ENCODE measurements at places on chromosomes 7 and 10.

DNA sequence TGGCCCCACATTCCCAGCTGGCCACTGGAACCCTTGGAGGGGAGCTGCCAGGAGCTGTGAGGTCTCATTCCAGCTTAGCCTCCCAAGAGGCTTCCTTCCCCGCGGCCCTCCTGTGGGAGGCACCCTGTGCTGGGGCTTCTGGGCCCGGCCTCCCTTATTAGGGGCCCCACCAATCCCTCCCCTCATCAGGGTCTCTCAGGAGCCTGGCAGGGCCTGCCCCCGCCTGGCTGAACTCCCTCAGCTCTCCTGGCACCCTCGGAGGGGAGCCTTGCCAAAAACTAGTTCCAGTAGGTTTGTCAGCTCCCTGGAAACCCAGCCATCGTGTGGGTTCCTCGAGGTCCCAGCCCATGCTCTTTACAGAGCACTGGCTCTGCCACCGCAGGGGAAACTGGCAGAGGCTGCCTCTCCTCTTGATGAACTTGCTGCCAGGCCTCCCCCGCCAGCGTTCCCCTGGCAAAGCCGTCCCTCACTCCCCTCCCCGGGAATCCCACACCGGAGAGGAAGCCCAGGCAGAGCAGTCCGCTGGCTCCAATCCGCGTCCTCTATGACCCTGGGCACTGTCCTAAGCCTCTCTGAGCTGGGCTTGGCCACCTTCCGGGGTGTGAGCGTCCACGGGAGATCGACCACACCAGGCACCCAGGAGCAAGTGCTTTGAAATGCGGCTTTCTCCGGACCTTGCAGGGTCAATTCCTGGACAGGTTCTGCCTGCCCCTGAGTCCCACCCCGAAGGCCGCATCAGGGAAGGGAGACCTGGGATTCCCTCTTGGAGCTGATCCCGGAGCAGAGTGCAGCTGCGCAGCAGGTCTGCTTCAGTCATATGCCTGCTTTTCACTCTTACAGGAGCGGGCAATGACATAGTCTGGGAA, 139.8 kb downstream of the ARHGAP22 start:
- DNase-seq, result peak; percentile 81

GRCh38 chr10:96833220-96834001, 1.3 kb downstream of the LCOR start:
- DNase-seq, result peak; percentile 24

- no peak for DNase-seq
Observed at GRCh38 chr10:2079603-2080078, 342.3 kb upstream of the ADARB2 start.

DNA sequence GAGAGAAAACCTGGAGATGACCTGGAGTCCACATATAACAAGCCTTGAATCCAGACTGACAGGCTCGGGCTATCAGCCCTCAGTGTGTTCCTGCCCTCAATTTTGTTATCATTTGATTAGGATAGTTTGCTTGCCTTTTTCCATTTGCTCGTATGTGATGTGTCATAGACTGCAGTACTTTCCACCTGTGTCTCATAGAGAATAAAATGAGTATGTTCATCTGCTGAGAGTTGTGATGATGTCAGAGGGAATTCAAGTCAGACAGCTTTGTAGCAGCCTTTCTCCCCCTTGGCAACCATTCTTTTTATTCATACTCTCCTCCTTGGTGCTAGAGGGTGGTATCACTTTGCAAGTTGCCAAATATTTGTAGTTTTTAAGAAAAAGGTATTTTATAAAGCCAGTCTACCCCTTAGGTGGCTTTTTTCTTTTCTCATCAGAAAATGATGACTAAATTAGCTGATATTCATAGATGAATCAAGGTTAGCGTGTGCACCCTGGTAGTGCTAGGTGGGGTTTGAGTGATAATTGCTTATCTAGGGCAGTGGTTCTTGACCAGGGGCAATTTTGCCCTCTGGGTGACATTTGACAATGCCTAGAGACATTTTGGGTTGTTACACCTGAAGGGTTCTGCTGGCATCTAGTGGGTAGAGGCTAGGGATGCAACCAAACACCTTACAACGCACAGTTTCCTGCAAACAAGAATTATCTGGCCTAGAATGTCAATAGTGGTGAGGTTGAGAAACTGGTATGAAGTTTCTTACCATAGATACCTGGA, 5.4 kb downstream of the SGPL1 start:
- no peak for DNase-seq

- DNase-seq, result no peak
Observed at GRCh38 chr7:97118306-97118917, 914 bp downstream of the SDHAF3 start.

- no peak for DNase-seq
Observed at GRCh38 chr7:48426966-48427555, 255.8 kb downstream of the ABCA13 start.

DNA sequence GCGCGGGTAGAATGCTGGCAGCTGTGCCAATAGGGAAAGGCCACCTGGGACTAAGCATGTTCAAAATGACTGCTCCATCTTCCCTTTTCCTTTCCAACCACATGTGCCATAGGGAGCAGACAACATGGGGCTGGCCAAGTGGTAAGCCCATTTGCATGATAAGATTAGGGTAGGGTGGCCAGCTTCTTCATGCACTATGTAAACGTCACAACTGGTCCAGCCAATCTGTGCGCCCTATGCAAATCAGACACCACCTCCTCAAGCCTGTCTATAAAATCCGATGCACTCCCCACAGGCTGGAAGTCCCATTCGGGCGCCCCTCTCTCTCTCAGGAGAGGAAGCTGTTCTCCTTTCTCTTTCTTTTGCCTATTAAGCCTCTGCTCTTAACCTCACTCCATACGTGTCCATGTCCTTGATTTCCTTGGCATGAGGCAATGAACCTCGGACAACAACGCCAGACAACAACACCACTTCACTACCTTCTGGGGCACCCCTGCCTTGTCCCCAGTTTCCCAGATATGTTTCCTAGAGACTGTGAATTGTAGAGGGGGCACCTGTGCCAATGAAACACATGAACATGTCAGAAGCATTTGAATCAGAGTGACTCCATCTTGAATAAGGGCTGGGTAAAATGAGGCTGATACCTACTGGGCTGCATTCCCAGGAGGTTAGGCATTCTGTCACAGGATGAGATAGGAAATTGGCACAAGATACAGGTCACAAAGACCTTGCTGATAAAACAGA, 19.1 kb upstream of the EXOC6 start:
- no peak for DNase-seq

GRCh38 chr7:150631084-150631826, 930 bp downstream of the GIMAP6 start:
- no peak for DNase-seq

- DNase-seq, result no peak
Observed at GRCh38 chr7:42198974-42199668, 37.9 kb downstream of the GLI3 start.

- no peak for DNase-seq
Observed at GRCh38 chr7:150378115-150378852, 846 bp upstream of the ZNF775 start.

GRCh38 chr7:115229401-115230105, 307.7 kb downstream of the MDFIC start:
- no peak for DNase-seq

- no peak for DNase-seq
Observed at GRCh38 chr7:4072161-4072925, 609.8 kb upstream of the FOXK1 start.

GRCh38 chr7:5533821-5534367, 110.3 kb upstream of the TNRC18 start:
- DNase-seq, result no peak

GRCh38 chr7:78055001-78055573, 256.5 kb downstream of the PHTF2 start:
- no peak for DNase-seq

GRCh38 chr7:30225863-30226613, 58.4 kb upstream of the ZNRF2 start:
- DNase-seq, result peak; percentile 54

DNA sequence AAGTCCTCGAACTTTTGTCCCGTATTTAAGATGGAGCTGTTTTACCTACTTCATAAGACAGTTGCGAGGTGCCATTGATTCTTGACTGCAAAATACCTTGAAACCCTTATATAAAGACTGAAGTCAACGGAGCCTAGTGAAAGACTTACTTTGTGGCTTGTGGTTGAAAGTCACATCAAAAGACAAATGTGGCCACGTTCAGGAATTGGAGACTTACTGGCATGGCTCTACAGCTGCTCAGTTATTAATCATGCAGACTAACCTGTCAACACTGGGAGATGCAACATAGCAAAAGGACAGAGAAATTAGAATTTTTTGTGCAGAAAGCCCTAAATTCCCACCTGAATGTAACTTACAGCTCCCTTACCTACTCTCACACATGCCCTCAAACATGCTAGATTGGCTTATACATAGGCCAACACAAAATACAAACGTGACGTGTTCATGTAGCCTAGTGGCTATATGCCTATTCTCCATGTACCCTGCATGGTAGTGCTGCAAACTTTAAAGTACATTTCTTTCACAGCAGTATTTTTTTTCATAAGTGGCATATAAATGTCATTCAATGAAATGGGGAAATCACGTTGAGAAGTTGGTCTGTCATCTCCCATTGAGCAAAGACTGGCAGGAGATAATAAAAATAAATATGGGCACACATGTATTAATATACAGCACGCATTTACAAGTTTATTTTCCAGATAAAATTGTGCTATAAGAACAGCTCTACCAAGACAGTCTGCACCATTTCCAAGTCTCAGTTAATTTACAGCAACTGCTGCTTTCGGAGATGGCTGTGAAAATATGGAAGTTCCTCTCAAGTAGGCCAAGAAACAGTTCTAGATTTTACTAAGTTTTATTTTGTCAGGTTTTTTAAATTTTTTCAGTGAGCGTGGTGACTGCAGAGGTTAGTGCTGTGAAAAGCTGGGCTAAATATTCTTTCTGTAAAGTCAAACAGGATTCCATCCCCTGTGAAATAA, 170.4 kb upstream of the C7orf33 start:
- DNase-seq, result no peak

DNA sequence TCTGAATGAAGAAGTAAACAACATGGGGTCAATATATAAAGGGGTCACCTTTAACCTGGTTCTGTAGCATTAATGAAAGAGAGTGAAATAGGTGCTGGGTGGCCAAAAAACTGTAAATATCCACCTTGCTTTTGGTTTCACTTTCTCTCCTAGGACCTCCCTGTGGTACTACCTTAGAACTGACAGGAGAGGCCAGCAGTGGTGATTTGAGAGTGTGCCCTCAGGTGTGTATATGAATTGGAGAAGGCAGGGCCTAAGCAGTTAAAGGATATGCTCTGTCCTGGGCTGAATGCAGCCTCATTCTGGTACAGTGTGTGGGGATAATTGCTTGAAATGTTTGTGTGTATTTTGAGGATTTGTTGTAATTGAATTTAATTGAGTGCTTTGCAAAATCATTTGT, 62.0 kb downstream of the BBS9 start:
- DNase-seq, result no peak

GRCh38 chr7:3957472-3958108, 656.5 kb downstream of the SDK1 start:
- DNase-seq, result no peak

GRCh38 chr10:43808136-43808535, 159.5 kb upstream of the ZNF32 start:
- no peak for DNase-seq

DNA sequence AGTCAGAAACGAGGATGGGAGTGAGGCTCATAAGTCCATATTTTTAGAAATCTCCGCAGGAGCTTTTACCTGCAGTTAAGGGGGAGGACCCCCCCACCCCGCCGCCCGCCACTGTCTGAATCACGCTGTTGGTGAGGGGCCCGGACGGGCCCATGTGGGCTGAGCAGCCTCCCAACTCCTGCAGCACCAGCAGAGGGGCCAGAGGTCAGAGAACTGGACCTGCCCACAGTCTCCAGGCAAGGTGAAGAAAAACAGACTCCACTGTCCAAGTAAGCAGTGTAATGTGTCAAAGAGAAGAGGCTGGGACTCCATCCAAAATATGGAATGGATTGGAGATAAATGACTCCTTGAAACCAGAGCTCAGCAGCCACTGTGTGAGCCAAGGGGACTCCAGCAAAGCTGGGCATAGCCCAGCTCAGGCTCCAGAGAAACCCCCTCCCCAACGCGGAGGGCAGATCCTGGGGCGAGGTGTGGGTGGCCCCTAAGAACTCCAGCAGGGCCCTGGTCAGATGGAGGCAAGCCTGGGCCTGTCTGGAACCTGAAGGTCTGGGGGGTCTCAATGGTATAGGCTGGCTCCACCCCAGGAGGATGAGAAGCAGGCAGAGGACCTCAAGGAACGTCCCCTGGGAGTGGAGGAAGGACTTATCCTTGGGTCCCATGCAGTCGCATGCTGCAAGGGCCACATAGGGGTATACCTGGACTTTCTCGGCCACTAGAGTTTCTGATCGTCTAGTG, 128.5 kb upstream of the TNS3 start:
- no peak for DNase-seq

- DNase-seq, result no peak
Observed at GRCh38 chr10:84179059-84179710, 5.6 kb downstream of the GPR15LG start.

DNA sequence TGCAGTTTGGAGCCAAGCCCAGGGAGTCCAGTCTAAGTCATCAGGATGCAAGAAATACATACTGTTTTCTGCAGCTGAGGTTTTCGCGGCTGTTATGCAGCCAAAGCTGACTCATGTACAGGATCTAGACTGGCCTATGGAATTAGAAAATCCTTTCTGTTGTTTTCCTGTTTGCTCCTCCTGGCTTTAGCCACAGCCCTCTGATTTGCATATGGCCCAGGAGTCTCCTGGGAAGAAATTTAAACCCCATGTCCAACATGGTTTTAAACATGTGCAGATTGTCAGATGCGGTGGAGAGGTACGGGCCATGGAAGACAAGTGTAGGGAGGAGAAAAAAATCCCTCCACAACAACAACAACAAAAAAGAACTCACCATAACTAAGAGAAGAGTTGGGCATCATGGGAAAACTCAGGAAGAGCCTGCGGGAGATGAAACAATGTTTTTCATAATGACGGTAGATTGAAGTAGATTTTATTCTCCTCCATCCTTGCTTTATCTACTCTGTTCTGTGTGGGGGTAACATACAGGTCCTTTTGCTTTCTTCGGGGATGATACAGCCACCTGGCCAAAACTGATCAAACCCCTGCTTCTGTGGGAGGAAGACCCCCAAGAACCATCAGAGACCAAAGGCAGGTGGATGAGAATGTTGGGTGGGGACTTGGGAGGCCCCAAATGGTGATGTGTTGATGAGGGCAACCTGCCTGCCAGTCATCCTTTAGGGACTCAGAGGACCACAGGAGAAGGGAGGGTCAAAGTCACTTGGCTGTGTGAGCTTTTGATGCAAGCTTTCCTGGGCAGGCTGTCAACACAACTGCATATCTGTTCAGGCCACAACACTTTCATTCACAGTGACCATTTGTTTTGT, 29.8 kb upstream of the GNA12 start:
- DNase-seq, result no peak

DNA sequence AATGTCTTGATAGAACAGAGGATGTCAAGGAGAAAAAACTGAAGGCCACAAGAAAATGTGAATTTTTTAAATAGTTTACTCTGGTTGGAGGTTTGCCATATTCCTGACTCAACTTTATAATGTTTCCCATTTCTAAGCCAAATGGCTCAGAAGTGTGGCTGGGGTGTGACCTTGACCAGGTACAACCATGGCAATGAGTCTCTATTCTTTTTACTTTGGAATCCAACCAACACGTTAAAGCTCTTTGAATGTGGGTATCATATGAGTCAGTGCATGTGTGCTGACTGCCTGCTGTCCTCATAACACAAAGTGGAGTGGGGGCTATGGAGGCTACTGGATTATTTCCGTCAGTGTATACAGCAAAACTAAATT, 33.5 kb upstream of the DLD start:
- DNase-seq, result no peak

Measured in testis (tissue), 5 donors.